NCI-H510A (cell line): ENCODE measurements at places on chromosomes 3 and 15.

- no peak for DNase-seq
Observed at GRCh38 chr15:43912208-43912607, 85.4 kb downstream of the WDR76 start.

- DNase-seq = no peak
Observed at GRCh38 chr3:132499071-132499470, 81.8 kb downstream of the DNAJC13 start.

GRCh38 chr3:197397838-197398237 is 99.4 kb upstream of the DLG1 start:
- no peak for DNase-seq

GRCh38 chr3:105959851-105960250 is 91.0 kb upstream of the CBLB start:
- DNase-seq = no peak

DNA sequence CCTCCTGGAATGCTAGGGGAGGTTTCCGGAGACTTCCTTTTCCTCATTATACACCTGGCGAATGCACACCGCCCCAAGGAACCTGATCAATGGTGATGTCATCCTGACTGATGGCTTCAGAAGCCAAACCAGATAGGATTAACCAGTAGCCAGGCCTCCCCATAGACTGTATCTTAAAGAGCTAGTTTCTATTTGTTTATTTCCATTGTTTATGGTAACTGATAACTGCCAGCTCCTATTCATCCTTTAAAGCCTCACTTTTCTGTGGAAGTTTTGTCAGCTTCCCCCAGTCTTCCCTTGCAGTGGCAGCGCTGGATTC is at the start of gene MKRN2OS:
MKRN2OS (minus strand) TSS at position 27 of the 319 bp plus-strand sequence. CDS start 35 bp downstream, outside the sequence.
- peak; percentile 38 for DNase-seq

DNA sequence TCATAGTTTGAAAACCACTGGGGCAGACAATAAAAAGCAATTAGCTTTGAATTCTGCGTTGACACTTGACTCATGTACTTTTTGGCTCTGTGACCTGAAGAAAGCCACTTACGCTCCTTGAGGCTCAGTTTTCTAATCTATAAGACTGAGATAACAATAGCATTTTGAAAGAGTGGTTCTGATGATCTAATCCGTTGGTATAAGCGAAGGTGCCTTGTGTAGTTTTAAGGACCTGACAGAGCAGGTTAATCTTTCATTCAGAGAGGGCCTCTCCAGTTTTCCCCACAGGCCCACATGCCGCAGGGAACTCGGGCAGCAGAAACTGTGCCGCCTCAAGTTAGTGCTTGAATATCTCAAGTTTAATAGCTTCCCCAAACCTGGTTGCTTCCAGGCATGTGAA is 306.0 kb upstream of the GBE1 start:
- DNase-seq = no peak

GRCh38 chr3:10489746-10490483 is 15.5 kb downstream of the ATP2B2 start:
- DNase-seq = no peak

DNA sequence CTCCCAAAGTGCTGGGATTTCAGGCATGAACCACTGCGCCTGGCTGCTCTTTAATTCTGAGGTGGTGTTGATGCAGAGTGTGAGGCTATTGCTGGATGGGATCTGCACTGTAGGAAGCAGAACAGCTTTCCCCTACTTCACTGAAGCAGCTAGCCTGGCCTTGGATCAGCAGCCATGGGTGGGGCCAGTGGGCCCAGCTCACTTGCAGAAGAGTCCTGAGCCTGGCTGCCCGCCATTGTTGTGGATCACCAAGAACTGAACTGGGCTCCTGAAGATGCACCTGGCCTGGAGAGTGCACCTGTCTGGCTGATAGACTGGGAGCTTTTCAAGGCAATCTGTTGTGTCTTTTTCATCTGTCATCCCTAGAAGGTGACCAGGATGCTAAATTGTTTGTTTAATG is 11.9 kb downstream of the TLNRD1 start:
- peak; percentile 15 for DNase-seq

DNA sequence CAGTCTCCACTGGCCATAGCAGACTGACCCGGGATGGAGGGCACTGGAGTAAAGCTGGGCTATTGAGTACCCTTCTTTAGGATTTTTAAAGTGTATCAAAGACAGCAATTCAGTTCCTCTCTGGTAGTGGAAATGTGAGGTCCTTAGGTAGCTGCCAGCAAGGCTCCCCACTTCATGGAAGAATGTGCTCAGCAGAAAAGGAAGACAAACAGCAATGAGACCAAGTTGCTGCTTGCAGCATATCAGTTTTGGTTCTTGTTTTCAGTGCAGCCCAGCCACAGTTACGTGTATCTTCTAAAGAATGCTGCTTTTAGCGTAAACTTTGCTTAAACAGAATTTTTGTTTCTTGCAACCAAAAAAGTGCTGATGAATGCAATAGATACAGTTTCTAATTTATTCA is 374.0 kb upstream of the CBLB start:
- no peak for DNase-seq

GRCh38 chr3:66376568-66376967 is 124.3 kb downstream of the LRIG1 start:
- DNase-seq = no peak

GRCh38 chr3:14431917-14432834 is 29.8 kb downstream of the SLC6A6 start:
- peak; percentile 52 for DNase-seq

DNA sequence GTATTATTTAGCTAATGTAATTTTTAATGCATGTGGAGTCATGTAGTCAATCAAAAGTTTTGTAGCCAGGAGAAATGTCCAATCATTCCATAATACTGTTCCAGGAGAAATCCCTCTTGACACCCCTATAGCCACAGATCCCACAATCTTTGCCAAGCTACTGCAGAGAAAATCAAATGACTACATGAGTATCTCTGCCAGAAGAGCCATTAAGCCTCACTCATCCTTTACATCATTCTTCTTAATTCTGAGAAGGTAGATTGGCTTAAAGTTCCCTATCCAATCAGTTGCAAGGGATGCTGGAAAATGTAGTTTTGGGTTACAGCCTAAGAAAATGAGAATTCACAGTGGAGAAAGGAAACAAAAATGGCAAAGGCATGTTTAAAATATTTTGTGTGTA is 502.1 kb downstream of the ZBBX start:
- DNase-seq = no peak

- no peak for DNase-seq
Observed at GRCh38 chr15:79075256-79075655, 15.3 kb downstream of the RASGRF1 start.

DNA sequence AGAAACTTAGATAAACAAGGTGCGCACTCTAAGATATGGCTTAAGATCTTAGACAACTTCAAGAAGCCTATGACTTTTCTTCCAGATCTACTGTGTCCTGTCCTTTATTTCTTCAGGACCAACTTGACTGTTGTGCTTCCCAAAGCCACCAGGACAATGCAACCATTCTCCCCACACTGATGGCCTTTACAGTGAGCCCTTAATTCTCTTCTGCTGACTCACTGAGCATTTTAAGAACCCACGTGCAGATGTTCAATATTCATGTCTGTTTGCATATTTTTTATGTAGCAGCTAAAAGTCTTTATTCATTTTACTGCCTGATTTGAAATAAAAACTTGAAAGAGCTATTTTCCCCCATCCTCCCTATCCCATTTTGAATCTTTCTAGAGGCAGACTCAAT is 103.3 kb upstream of the SLC2A2 start:
- DNase-seq = no peak

- DNase-seq = no peak
Observed at GRCh38 chr3:122986693-122987179, 40.8 kb downstream of the SEMA5B start.

DNA sequence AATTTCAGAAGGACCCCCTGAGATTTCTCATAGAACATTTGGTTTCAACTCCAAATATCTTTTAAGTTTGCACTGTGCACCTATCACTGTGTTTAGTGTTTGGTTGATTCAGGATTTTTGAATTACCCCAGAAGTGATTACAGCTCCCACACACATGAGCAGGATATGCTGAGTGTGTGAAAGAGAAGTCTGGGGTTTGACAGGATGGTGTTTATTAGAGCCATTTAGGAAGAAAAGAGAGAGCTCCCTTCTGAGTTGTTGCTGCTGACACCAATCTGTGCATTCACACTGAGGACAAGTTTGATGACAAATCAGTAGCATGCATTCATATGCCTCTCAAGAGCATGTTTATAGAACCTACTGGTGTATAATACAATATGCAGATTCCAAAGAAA is 118.1 kb downstream of the RPL22L1 start:
- no peak for DNase-seq

DNA sequence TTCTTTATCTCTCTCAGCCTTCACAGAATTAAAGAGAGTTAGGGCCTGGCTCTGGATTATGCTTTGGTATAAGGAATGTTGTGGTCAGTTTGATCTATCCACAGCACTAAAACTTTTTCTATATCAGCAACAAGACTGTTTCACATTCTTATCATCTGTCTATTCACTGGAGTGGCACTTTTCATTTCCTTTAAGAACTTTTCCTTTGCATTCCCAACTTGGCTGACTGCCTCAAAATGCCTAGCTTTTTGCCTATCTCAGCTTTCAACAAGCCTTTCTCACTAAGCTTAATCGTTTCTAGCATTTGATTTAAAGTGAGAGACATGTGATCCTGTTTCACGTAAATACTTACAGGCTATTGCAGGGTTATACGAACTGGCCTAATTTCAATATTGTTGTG is 471.8 kb downstream of the GBE1 start:
- no peak for DNase-seq

DNA sequence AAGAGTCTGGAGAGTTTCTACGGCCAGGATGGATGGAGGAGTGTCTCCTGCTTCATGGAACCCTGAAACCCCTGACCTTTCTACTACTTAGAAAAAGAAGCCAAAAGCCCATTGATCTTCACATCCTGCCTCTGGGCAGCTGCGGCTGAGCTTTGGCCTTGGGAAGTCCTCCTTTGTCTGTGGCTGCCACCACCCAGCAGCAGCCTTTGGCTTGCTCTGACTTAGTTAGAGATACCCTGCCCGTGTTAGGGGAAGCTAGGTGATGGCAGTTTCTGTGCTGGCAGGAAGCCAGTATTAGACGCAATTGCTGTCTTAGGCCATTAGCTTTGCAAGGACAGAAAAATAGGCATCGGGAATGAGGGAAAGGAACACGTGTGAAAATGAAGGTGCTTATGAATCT is 18.8 kb downstream of the APH1B start:
- DNase-seq = peak; percentile 6

GRCh38 chr3:16884748-16885592 is at the start of gene PLCL2:
PLCL2 (plus strand) TSS chr3:16884955; CDS start chr3:16885040, 85 bp downstream.
- DNase-seq = no peak

DNA sequence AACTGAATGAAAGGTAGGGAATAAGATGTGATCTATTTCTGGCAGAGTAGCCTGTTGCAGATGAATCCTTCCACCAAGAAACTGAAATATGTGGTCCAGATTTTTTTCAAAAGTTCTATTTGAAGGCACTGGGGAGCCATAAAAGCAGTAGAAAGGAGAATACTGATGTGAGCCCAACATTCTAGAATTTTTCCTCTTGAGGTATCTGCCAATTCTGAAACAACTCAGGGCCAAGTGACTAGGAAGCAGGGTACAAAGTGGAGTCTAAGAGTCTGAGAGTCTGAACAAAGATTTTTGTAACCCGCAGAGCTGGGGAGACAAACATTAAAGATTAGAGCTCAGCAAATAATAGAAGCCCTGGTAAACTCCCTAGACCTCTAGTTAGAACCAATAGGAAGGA is 58.3 kb upstream of the SLCO3A1 start:
- no peak for DNase-seq

GRCh38 chr3:142724682-142725356 is 985 bp downstream of the TRPC1 start:
- peak; percentile 3 for DNase-seq

DNA sequence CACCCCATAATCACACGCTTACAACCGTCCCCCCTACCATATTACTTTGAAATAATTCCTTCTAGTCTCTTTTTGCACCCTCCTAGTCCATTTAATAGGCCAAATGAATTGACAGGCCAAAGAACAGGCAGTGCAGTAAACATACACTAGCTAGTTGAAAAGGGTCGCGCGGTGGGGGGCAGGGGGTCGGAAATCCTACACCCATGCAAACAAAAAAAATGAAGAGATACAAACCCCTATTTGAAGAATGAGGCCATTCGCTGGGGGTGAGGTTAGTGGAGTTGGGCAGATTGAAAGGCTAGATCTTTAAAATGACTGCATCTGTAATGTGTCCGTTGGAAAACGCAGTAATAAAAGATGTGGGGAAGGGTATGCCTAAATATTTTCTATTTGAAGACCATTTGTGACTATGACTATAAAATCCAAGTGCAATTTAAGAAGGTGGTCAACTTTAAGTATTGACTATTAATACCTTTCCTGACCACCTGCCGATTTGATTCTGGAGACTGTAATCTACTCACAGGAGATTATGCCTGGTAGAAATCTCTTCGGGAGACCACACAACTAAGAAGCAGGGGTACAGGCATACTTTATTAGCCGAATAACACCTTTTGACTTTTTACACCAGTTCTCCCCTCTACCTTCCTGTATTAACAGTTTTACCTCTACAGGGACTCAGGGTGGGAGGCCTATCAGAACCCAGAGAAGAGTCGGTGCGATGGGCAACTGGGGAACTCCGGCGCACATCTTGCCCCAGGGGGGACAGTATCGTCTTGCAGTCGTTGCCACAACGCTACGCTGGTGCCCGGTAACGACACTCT is 762 bp upstream of the ARL6 start:
- no peak for DNase-seq

GRCh38 chr3:171092467-171092911 is 66.0 kb upstream of the SLC2A2 start:
- no peak for DNase-seq

DNA sequence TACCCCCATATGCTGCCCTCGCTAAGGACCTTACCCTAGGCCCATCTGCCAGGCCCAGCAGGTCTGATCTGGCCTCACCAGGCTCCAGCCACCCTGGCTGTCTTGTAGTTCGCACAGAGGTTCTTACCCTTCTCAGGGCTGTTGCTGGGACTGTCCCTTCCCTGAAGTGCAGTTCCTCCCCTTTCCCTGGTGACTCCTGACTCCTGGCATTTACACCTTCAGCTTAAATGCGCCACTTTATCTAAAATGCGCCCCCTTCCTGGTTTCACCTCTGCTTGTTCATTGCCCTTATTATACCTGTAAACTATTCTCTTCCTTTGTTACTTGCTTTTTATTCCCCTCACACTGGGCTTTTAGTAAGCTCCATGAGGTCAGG is 835 bp upstream of the TTLL3 start:
- no peak for DNase-seq

DNA sequence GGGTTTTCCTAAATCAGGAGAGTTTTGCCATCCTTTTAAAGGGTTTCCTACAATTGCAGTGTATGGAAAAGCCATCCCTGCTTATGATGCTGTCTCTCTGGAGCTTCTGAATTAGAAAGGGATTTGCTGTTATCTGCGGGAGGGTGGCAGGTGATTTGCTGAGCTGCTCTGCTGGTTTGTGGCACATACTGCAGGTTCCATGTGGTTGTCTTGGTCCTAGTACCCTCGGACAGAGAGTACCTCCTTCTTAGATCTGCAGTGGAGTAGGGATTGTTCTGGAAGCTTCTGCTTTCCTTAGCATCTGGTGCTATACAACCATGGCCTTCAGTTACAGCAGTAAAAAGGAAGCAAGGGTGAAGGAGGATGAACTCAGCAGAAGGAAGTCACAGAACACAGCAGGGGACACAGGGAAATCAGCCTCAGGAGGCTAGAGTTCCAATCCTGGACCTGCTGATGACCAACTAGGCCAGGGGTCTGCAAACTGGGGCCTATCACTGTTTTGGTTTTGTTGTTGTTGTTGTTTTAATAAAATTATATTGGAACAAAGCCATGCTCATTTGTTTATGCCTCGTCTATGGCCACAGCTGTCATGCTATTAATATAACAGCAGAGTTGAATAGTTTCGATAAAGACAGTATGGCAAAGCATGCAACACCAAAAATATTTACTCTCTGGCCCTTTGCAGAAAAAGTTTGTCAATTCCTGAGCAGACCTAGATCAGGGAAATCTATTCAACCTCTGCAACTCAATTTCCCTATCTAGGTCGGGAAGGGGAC is 39.5 kb downstream of the STARD5 start:
- DNase-seq = no peak
